ENCODE measurements at places on chromosomes 5 and 9.
A peak's percentile ranks its signal among the peaks of the same experiment; 100 is the strongest.

GRCh38 chr5:147887930-147888329 lies 9.4 kb downstream of the SCGB3A2 start:
- no peak for DNase-seq

DNA sequence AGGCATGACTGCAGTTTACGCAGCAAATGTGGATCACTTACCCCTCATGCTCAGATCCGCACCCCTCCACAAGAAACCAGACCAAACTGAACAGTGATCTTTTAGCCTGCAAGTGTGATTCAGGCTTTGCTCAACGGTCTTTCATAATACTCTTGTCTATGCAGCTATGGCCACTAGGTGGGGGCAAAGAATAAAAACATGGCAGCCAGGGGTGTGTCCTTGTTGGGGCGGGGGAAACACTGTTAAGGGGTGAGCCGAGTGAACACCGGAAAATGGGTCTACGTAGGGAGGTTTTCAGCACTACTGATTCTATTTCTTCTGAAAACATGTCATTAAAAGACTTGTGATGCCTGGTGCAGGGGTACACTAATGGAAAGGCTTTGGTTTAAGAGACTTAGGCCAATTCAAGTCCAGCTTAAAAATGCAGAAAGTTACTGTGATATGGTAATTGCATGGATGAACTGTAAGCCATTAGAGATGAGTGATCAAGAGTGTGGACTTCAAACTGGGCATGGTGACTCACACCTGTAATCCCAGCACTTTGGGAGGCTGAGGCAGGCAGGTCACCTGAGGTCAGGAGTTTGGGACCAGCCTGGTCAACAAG lies 49.9 kb upstream of the GPR151 start:
- peak; percentile 56 for DNase-seq

DNA sequence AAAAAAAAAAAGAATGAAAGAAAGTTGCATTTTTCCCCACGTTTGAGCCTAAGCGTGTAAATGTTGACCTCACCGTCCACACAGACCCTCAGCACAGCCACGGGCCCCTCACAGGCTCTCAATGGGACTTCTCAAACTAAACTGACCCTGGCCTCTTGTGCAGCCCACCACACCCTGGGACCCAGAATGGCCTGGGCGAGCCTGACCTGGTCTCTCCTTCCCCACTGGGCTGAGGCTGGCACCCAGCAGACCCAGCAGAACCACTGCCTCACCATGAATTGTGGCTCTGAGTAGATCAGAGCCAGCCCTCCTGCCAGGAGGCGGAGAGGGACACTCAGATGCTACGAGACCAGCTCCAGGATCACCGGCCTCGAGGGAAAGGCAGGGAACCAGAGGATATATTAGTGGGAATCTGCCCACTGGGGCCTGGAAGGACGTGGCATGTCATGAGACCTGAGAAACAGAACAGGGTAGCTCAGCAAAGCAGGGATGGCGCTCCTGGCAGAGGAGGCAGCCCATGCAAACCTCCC lies 124.4 kb downstream of the ZNF354C start:
- DNase-seq, result no peak

DNA sequence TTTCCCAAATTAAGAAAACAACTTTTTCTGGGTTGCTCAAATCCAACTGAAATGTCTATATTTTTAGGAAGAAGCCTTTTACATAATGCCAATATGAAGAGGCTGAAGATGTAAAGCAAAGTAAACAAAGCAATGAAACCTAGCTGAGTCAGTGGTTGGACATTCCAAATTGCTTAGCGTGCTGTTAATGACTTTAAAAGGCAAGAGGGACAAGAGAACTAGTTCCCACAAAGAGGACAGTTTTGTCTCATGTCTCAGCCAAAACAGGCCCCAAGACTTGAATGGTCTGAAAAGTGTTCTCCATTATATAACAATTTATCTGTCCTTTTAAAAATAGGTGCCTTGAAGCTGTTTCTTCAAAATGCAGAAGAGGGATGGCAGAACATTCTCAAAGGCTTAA lies 407.0 kb downstream of the ENC1 start:
- no peak for DNase-seq

- no peak for DNase-seq
Measured at GRCh38 chr9:94817291-94818177, 91.0 kb downstream of the AOPEP start.

DNA sequence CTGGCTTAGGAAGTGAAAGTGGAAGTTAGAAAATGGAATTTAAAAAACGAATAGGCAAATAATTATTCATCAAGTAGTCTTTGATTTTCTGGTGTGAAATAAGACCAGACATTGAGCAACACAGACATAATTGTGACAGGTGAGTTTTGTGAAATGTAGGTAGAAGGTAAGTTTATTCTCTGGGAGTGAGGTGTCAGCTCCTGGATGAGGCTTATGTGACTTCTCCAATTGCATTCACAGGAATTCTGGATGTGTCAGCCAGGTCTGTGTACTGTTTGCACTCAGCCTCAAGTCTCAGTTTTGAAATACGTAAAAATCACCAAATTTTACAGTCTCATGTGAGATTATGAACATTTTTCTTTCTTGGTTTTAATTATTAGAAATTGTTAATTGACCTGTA lies 537.6 kb downstream of the CETN3 start:
- DNase-seq, result no peak

DNA sequence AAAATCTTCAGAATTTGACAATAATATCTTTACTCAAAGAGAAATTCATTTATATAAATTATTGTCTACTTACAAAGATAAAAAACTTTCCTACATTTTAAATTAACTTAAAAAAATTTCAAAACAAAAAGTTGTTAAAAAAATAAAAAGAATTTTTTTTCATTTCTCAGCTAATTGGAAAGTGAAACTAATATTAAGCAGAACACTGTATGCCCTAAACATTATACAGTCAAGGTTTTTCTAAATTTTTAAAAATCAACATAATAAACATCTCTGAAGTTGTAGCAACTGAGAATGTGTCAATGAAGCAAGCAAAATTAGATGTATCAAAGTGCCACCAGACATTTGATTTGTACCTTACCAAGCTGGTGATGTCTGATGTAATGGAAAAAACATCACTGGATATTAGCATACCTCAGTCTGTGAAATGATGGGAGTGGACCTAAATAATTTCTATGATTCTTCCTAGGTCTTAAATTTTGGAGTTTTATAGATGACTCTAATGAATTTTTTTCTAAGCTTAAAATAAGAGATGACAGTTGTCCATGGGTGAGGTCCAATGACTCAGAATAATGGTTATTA lies 290.1 kb downstream of the ADAMTS6 start:
- no peak for DNase-seq

DNA sequence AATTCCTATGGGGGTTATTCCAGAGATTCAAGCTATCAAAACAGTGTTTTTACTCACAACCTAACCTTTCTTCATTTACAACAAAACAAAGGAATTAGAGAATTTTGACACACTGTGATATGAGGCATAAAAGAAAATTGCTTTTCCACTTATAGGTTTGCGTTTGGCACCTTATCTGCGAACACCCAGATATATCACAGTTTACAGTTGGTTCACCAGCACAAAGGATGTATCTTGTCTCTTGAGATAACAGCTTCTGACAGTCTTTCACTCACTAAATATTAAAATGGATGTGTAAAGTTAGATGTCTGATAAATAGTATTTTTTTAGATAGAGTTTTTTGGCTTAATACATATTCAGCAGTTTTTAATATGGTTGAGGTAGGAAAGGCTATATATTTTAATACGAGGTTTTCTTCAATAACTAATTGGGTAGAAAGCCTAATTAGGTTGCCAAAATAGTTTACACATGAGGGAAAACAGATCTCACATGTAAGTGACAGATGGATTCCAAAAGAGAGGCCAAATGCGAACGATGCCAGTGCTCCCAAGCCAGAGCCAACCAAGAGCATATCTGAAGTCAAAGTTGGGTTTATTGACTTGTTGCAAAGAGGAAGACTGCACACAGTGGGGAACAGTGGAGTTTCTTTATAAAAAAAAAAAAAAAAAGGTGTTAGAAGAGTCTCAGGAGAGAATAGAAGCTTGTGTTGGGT lies 1495.2 kb downstream of the MAT2B start:
- no peak for DNase-seq

- no peak for DNase-seq
Measured at GRCh38 chr5:177445052-177445916, 1.3 kb upstream of the PRR7 start.

Data from 8988T (cell line).